HuH-7.5 (cell line): ENCODE measurements at places on chromosomes 1 and 21.

DNA sequence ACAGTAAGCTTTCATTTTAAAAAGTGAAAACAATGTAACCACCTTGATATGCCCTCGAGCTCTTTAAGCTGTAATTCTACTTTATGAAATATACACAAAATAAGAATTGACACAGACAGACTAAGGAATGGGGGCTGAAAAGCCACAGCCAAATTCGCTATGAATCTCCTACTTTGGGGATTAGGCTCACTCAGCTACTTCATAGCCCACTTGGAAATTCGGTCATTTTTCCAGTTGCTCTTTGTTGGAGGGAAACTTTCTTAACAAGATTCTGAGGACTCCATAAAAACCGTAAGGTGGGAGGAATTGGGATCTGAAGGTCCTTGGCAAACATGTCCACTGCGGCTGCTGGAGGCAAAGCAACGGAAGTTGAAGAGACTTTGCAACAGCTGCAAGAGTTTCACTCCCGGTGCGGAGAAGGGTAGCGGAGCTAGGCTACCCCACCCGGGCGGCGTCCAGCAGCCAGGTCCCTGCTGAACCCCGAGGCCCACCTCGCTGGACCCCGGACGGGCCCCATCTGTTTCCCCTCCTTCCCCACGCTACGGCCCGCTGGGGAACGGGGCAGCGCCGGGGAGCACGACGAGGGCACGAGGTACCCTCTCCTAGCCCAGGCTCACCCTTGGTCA is 634 bp downstream of the MYCBP start:
- no peak for DNase-seq

DNA sequence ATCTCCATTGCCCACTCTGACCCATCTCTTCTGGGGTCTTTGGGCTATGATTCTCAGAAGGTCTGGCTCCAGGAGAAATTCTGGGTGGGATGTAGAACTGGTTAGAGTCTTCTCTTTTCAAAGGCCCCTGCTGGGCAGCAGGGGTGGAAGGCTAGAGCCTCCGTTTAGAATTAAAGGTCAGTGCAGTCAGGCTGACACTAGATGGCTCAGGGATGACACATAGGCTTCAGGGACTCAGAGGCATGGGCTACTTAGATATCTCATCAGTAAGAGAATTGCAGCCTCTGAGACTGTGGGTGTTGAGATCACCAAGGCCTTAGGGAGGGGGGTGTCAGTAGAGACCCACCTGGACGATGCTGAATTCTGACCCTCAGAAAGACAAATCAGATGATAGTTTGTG is 12.6 kb upstream of the PPM1J start:
- DNase-seq = no peak

DNA sequence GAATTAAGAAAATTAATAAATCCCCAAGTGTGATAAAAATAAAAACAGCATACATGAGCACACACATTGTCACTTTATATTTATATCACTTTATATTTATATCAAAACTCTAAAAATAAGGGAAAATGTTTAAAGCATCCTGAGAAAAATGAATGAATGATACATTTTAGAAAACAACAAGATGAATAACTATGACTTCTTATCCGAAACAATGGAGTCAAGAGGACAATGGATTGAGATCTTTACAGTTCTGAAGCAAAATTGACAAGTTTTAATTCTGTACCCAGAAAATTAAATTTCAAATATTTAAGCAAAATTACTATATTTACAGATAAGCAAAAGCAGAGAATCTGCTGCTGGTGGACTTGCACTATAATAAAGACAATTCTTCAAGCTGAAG is 512.6 kb downstream of the MRPL39 start:
- DNase-seq = no peak

- no peak for DNase-seq
Observed at GRCh38 chr1:105459759-105460158, 1596.7 kb upstream of the PRMT6 start.

- DNase-seq = no peak
Observed at GRCh38 chr1:183732236-183732880, 72.6 kb upstream of the RGL1 start.

- no peak for DNase-seq
Observed at GRCh38 chr1:54540582-54541295, 7.3 kb upstream of the ACOT11 start.

- DNase-seq = peak; percentile 74
Observed at GRCh38 chr1:110433803-110434202, 17.1 kb upstream of the PROK1 start.

DNA sequence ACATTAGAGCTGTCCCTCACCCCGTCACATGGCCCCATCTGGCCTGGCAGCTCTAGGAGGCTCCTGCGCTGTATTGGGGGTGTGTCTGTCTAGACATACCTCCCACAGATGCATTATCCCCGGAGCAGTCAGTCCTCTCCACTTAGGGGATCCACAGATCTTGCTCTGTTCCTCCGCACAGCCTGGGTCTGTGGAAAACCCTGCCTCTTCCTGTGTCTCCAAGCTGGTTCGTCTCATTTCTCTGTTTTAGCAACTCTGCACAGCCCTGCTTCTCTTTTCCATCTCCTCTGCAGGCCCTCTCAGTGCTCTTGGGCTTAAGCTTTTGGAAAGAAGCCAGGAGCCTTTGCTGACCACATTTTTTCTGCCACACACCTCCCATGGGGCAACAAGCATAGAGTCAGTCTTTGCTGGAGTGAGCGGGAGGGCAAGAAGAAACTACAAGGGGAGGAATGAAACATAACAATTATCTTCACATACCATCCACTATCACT is 241.5 kb downstream of the FOXD2 start:
- DNase-seq = no peak

GRCh38 chr1:205133287-205133686 is 11.5 kb upstream of the RBBP5 start:
- no peak for DNase-seq

DNA sequence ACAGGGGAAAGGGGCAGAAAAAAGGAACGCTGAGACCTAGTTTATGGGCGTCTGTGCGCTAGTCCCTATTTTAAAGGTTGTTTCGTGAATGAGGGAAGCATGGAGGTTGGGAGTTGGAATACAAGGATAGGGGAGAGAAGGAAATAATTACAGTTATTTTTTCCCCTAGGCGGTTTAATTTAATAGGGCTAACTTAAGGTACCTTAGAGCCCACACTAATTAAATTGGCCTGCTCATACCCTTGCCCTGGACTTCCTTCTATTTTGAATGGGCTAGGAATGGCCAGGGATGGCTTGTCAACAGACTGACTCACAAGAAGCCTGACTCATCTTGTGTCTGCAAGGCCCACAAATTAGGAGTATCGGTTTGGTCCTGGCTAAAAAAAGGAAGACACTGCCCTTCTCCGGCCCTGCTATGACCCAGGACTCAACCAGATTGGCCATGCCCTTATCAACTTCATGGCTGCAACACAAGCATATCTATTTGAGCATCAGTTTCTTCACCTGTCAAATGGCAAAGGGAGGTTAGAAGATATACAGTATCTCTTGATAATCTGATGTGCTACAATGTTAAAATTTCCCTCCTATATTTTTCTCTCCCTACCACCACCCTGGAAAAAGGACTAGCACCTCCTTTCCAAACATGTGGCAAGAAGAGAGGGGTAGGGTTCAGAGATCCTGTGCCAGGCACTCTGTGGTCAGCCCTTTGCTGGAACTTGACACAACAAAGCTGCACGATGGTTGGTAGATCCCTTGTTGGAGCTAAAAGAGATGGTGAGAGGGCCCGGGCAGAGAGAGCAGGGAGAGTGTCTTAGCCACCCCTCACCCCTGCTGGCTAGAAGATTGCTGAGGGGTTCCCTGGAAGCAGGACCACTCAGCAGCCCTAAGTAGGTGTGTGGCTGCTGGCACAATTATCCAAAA is 2.2 kb upstream of the SSBP3 start:
- no peak for DNase-seq

DNA sequence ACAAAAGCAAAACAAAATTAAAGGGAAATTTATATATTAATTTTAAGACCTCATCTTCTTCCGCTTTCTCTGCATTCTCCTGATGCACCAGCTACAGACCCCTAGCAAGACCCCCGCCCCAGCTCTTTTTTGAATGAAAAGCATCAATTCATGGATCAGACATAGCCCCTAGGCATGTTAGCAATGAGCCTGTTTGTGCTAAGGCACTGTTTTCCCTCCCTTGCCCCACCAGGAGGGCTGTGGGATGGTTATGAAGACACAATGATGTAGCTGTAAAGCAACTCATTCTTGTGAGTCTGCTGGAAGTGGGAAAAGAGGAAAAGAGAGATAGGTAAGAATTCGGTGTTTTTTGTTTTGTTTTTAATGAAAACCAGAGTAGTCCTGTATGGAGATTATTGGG is 88.5 kb upstream of the ZBTB18 start:
- DNase-seq = no peak

GRCh38 chr1:42979896-42980800 is 21.5 kb upstream of the SLC2A1 start:
- no peak for DNase-seq

DNA sequence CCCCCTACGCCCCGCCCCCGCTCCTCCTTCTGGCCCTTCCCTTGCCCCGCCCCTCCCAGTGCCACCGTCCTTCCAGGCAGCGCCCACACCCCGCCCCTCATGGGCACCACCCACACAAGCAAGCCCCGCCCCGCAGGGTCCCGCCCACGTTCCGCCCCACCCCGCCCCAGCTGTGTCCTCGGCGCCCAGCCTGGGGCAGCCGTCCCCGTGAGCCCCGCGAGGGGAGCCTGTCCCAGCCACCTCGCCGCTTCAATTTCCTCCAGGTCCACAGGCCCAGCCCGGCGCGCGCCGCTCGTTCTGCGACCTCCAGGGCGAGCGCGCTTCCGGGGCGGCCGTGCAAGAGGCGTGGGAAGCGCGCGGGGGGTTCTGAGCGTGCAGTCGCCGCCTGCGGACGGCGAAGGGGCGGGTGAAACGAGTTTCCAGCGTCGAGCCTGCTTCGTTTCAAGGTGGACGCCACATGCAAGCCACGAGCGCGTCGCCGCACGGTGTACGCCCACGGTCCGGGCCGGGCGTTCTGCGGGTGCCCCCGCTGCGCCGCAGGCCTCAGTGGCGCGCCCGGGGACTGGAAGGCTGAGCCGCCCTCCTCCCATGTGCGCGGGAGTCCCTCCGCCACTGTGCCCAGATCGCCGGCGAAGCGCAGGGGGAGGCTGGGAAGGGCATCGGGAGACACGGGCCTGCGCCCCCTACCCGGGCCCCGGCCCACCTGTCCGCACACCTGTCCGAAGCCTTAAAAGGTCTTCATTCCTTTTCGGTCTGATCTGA is 10.8 kb upstream of the FAAP20 start:
- DNase-seq = peak; percentile 87
